ENCODE measurements at places on chromosomes 12 and 14.
A peak's percentile ranks its signal among the peaks of the same experiment; 100 is the strongest.

DNA sequence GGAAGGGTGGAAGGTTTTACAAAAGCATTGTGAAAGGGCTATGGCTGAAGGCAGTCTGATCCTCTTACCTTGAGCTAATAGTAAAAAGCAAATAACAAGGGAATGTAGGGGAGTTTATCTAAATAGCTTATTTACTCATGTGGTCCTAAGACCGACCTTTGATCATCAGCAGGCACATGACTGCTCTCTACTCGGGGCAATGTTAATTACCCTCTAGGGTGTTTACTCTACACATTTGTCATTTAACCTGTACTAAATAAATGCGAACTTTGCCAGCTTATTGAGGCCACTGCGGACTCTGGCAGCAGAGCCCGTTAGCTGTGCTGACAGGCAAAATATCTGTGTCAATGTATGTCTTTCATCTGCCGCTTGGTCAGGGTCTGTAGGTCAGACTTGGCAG lies 768.3 kb upstream of the ATXN7L3B start:
- DNase-seq = no peak

GRCh38 chr12:114747012-114747858 lies 63.3 kb upstream of the TBX3 start:
- no peak for DNase-seq

GRCh38 chr12:52612431-52613383 lies 5.7 kb downstream of the KRT73 start:
- DNase-seq = no peak

DNA sequence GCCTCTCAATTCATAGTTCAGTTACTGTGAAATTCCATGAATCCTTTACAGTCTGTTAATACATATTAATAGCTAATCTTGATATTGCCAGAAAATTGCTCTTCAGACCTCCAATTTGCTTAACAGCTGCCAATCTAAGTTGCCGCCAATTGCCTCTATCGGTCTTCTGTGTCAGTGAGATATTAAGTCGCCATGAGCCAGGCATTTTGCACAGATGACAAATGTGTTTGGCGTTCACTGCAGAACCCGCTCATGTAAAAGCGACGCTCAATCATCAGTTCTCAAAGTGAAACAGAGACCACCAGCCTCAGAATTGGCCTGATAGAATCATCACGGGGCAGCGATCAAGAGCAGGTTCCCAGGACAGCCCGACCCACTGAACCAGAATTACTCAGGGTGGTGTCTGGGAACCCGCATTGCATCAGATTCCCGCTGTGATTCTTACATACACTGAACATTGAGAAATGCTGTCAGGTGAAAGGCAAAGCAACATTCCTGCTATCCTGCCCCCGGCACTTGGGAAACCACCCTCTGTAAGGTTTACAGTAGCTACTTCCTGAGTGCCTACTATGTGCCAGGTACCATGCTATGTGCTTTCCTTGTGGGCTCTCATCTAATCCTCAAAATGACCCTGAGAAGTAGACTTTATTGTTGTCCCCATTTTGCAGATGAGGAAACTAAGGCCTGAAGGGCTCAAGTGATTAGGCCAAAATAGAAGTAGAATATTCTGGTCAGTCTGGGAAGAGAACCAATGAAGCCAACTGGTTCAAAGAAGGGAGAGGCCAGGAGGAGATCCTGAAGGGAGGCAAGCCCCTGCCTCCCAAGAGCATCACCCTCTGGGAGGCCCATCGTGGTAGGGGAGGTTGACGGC lies 216.4 kb downstream of the SLC41A2 start:
- DNase-seq = no peak

DNA sequence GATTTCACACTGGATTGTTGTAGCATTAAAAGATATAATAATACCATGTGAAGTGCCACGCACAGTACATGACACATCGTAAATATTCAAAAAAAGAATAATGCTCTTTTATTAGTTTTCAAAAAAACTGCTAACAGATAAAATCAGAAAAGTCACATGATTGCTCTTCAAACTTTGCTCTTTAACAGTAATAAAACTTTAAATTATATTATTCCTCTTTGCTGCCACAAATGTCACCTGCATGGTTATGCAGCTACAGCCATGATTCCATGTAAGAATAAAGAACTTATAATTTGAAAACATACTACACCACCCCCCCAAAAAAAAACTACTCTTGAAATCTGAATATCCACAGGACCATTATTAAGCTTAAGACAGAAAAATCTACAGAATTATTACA lies 90.0 kb downstream of the SLC2A13 start:
- no peak for DNase-seq

- DNase-seq = peak; percentile 30
Observed at GRCh38 chr14:69291891-69292561, 32.1 kb downstream of the GALNT16 start.

DNA sequence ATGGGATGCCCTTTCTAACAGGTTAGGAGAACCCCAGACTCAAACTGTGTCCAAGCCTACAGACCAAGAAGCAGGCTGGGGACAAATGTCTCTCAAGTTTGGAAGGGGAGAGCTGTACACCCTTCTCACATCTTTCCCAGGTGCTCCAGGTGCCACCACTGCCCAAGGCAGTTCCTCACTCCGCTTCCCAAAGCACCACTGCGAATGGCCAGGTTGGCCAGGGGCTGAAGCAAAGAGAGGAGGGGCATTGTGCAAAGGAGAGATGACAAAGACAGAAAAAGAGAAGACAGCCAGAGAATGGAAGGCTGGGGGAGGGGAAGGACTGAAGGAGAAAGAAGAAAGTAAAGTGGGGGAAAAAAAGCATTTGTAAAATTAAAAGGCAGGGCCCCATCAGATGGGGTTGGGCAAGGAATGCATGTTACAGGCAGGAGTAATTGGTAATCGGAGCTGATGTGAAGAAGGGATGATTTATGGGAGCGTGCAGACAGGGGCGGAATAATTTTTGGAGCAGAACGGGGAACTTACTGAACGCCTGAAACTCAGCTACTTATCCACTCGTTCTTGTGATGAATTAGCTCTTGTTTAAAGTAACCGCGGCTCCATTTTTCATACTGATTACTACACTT lies 165.8 kb downstream of the ESRRB start:
- peak; percentile 59 for DNase-seq

DNA sequence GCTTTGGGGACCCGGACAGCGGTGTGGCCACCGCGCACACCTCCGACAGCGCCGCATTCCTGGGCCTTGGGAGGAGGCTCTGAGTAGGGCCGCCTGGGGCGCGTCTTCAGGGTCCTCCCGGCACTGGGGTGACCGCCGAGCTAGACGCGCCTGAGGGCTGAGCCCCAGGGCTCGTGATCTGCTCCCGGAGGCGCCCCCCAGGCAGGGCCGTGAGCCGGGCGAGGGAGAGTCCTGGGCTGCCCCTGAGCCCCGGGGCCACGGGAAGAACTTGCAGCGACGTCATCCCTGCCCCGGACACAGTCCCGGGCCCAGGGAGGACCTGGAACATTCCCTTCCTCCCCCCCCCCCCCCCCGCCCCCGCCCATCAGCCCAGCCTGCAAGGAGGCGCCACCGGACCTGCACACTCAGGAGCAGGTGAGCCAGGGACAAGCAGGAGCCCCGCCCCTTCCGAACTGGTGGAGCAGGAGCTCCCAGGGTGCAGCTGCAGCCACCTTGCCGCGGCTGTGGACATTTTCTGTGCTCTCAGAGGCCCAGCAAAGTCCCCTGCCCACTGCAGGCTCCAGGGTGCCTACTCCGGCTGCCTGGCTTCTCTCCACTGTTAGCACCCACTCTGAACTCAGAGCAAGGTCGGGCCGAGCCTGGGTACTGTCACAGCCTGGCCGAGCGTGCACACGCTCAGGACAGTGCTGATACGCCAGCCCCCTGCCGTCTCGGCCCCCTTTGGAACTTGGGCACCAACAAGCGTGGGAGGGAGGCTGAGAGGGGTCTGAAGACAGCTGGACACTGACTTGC lies 50.7 kb downstream of the A2M start:
- DNase-seq = peak; percentile 20

DNA sequence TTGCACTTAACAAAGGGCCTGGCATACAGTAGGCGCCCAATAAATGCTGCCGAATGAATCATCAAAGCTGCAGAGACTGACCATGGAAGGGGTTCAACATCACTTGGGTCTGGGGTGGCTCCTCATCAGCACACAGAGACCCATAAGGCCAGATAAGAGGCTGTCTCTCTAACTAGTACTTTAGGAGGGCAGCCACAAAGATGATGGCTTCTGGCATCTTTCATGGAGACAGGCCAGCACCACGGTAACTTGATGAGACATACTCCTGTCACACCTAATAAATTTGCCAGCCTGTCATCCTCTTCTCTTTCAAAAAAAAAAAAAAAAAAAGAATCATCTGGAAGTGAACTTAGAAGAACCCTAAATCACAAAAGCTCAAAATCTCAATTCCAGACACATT lies 3.4 kb downstream of the PRIMA1 start:
- no peak for DNase-seq

DNA sequence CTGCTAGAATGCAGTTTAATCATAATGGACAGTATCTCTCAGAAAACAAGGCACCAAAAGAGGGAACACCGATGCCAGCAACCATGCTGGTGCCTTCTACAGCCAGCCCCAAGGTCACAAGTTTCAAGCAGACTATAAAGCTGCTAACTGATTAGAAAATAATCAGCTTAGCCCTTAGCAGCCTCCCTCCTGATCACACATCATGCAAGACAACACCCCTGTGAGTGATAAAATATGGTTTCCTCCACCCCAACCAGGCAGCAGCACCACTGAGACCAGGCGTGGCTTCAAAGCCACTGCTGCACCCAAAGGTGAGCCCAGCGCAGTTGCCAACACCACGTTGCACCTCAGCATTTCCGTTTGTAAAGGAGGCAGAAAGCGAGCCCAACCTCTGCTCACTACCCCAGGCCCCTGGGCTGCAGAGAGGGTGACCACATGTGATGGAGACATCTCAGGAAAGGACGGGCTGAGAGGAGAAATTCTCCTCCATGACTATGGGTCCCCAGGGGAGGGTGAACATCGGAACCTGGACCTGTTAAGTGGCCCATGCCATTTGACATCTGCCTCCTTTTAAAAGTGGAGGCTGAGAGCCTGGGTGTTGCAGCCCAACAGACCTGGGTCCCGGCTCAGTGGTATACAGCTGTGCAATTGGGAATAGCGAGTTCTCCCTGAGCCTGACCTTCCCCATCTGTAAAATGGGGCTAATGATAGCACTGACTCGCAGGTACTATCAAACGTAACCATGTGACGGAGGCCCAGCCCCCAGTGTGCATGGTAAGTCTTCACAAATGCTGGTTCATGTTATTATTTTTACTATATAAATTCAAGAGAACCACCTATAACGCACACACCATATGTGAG lies 11.5 kb downstream of the ZFP36L1 start:
- no peak for DNase-seq

DNA sequence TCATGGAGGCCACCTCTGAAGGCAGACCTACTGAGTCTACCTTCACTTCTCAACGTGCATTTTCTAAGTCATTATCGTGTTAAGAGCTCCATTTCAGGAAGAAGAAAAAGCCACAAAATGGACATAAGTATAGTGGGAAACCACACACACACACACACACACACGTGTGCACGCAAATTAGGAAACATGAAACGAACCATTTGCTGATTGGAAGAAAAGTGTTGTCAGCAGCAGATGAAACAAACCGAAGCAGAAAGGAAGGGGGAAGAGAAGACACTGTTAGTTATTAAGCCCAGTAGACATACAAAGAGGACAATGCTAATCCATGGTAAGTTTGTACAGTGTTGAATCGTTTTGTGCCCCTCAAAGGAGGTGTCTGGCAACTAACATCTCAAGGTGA lies 9.9 kb upstream of the VPS33A start:
- no peak for DNase-seq

- DNase-seq = peak; percentile 84
Observed at GRCh38 chr12:108531929-108532848, 17.1 kb downstream of the FICD start.

DNA sequence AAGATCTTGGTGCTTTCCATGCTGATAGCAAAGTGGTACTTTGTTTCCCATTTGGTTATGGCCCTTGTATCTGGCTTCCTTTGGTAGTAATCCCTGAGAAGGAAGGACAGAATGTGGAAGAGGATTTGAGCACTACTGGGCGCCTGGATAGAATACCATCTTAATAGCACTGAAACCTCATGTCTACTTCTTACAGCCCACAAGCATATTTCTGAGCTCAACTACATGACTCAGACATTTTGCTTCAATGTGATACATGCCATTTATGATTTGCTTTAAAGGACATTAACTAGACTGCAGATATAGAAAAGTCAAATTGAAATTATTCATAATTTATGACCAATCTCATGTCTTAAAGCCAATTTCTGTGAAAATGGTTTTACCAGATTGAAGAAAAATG lies 80.4 kb downstream of the LIN7A start:
- no peak for DNase-seq

DNA sequence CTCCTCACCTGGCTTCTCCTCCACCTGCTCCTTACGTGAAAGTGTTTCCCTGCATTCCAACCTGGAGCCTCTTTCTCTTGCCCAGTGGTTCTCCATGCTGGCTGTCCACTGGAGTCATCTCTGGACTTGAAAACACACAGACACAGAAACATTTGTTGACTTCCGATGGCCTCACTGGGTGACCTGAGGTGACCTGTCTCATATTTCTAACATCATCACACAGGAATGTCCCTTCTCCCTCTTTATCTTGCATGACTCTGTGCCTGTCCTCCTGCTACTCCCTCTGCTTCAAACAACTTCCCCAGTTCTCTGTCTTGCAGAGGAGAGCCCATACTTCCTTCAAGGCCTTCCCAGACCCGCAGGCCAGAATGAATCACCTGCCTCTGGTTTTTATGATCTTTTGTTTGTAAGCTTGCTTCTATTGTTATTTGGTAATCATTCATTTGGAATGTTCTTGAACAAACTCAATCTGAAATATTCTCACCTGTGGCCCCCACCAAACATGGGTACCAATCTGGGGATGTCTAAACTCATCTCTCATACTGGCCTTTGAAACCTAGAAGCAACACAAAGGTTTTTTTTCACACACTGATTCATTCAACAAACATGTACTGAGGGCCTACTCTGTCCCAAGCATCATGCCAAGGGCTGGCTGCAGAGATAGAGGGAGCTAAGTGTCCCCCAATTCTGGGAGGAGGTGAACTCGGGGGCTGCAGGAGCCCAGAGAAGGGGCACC lies 9.7 kb upstream of the RIN3 start:
- no peak for DNase-seq

- DNase-seq = peak; percentile 78
Observed at GRCh38 chr14:68955164-68955850, 23.8 kb downstream of the ACTN1 start.

- DNase-seq = no peak
Observed at GRCh38 chr12:32198555-32198954, 91.9 kb downstream of the BICD1 start.

DNA sequence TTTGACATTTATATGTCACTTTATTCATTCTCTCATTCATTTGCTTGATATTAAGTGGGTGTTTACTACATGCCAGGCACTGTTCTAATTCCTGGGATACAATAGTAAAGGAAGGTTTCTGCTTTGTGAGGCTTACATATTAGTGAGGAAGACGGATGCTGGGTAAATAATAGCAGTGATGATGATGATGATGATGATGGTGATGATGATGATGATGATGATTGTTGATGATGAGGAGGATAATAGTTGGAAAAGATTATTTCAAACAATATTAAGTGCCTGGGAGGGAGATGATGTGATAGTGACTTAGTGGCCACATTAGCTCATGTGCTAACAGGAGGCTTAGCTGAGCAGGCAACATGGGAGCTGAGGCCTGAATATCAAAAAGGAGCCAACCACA lies 19.3 kb upstream of the TMEM233 start:
- no peak for DNase-seq

- DNase-seq = no peak
Observed at GRCh38 chr14:66539034-66539433, 31.1 kb downstream of the GPHN start.

GRCh38 chr12:131751335-131751734 lies 40.4 kb downstream of the SFSWAP start:
- DNase-seq = no peak

- DNase-seq = no peak
Observed at GRCh38 chr12:130253866-130254265, 83.8 kb upstream of the PIWIL1 start.

Measured in NCI-H69 (cell line).